HepG2 (cell line): ENCODE measurements at places on chromosomes 2 and 18. TPM values are rescaled to one million over a fixed set of nuclear protein-coding genes. Genes with fewer than 3 reads are reported as not detected.

- peaks cover 34% of the 10 kb centered on the region for H3K4me1 ChIP-seq
- H3K27me3 ChIP-seq, result no peaks in the 10 kb centered on the region
- no peak for DNase-seq
- H3K36me3 ChIP-seq, result peaks cover 83% of the 10 kb centered on the region
Measured at GRCh38 chr2:128300151-128301020, 18.3 kb downstream of the HS6ST1 start.

GRCh38 chr2:112345030-112346027 lies 69.9 kb downstream of the ZC3H6 start:
- peaks cover 22% of the 10 kb centered on the region for H3K4me1 ChIP-seq
- no peaks in the 10 kb centered on the region for H3K36me3 ChIP-seq
- H3K4me3 ChIP-seq, result peak overlapping the region; percentile 27

RTN4 gene
- total RNA-seq, result 67.4 and 98.4 TPM in 2 replicates

DNA sequence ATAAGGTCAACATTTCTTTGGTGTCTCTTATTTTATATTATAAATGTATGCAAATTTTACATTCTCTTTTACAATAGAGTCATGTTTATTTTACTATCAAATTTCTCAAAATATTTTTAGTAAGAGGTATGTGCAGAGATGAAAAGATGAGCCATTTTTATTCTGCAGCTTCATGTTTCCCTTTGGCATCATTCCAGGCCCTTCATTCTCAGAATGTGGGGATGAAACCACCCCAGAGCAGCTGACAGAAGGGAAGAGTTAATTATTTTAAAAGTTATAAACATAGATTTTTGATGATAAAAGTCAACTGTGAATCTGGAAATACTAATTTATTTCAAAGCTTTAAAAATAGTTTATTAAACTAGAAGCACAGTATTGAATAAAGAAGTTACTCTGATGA lies 12.8 kb upstream of the FSHR start:
- no peak overlapping the region for H3K27ac ChIP-seq
- DNase-seq, result no peak
- H3K27me3 ChIP-seq, result no peaks in the 10 kb centered on the region
- no peaks in the 10 kb centered on the region for H3K4me1 ChIP-seq
- no peaks in the 10 kb centered on the region for H3K36me3 ChIP-seq
- no peak overlapping the region for H3K4me3 ChIP-seq

DNA sequence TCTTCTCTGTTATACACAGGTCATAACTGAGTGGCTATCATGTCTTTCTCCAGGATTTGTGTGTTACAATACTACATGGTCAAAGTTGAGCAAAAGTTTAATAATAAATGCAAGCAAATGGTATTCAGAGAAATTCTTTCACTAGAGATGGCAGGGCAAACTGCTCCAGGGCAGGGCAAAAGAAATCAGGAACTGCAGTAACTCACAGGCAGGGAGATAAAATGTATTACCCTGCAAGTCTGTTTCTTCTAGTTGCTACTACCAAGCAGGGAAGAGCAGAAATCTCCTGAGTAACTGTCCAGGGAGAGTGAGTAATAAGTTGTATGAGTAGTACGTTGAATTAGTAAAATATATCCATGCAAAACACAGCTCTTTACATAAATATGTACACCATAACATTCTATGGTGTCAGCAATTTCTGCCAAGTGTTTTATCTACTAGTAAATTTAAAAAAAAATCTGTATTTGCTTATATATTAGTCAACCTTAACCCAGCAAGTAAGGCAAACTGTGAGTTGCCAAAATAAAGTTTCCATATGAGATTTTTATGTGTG lies 404.1 kb downstream of the ZEB2 start:
- H3K4me1 ChIP-seq, result no peaks in the 10 kb centered on the region
- H3K4me3 ChIP-seq, result no peak overlapping the region
- no peaks in the 10 kb centered on the region for H3K36me3 ChIP-seq
- H3K27ac ChIP-seq, result no peak overlapping the region

- H3K27ac ChIP-seq, result no peak overlapping the region
- H3K4me1 ChIP-seq, result no peaks in the 10 kb centered on the region; the same call in 1 of the 2 replicates
- H3K36me3 ChIP-seq, result no peaks in the 10 kb centered on the region
- no peak for DNase-seq
- peak overlapping the region; percentile 56; the same call in 1 of the 2 replicates for H3K4me3 ChIP-seq
- peaks cover 11% of the 10 kb centered on the region; the same call in 1 of the 2 replicates for H3K27me3 ChIP-seq
Measured at GRCh38 chr2:238846628-238847418, 1.1 kb upstream of the TWIST2 start.

GRCh38 chr18:45849529-45849928 lies 24.1 kb downstream of the SIGLEC15 start:
- H3K4me3 ChIP-seq, result no peak overlapping the region
- no peaks in the 10 kb centered on the region for H3K4me1 ChIP-seq
- no peak overlapping the region for H3K27ac ChIP-seq
